ENCODE measurements at places on chromosomes 2 and 18. TPM values are rescaled to one million over a fixed set of nuclear protein-coding genes. Genes with fewer than 3 reads are reported as not detected.

Gene UGT1A3
- total RNA-seq = not detected

Gene RFX8
- 0.37 TPM for total RNA-seq

Gene DUSP2
- total RNA-seq = not detected

Gene IL1R2
- total RNA-seq = not detected

Gene IL36B
- not detected for total RNA-seq

Gene TNFAIP6
- total RNA-seq = not detected

Gene HOXD11
- total RNA-seq = not detected

Gene TMEM178A
- total RNA-seq = 19.2 TPM

DNA sequence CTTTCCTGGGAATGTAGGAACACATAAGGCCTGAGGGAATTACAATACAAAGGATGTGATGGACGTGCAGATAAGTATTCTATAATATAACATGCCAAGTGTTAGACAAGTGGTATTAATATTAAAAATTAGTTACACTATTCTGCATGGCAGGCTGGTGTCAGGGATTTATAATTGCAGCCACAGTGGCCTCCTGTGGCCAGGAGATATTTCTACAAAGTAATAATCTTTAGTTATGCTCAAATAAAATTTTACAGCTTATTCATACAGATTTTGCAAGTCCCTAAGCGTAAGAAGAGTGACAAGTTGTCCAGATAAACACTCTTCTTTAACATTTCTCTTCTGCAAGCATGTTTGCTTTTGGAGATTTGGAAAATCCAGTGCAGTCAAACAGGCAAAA is 90.4 kb upstream of the CBLN2 start:
- DNase-seq = no peak

GRCh38 chr2:145287736-145288135 is 767.8 kb upstream of the ZEB2 start:
- DNase-seq = no peak

DNA sequence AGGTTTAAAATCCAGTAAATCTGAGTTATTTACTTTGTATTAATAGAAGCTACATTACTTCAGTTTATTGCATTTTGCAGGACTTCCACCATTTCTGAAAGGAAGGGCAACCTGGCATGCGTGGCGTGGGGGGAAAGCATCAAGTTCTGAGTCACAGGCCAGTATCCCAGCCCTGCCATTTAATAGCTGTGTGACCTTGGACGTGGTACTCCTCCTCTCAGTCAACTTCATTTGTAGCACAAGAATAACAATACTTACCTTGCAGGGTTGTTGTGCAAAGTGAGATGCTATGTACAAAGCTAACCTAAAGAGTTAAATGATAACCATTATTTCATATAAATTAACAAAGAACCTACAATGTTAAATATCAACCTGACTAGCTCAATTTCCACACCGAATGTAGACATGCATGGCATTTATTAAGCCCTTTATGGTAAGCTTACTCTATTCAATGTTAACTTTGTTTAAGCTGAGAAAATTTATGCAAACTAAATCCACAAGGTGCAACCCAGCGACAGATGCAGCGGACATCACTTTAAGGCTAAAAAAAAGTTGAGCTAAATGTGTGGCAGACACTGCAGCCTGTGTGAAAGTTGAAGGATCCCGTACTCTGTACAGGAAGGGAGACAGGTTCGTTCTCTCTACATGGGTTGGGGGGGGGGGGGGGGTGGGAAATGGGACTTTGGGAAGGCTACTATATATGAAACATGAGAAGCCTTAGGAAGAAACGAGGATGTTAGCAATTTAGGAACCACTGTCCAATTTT is 17.2 kb upstream of the STPG4 start:
- DNase-seq = no peak

DNA sequence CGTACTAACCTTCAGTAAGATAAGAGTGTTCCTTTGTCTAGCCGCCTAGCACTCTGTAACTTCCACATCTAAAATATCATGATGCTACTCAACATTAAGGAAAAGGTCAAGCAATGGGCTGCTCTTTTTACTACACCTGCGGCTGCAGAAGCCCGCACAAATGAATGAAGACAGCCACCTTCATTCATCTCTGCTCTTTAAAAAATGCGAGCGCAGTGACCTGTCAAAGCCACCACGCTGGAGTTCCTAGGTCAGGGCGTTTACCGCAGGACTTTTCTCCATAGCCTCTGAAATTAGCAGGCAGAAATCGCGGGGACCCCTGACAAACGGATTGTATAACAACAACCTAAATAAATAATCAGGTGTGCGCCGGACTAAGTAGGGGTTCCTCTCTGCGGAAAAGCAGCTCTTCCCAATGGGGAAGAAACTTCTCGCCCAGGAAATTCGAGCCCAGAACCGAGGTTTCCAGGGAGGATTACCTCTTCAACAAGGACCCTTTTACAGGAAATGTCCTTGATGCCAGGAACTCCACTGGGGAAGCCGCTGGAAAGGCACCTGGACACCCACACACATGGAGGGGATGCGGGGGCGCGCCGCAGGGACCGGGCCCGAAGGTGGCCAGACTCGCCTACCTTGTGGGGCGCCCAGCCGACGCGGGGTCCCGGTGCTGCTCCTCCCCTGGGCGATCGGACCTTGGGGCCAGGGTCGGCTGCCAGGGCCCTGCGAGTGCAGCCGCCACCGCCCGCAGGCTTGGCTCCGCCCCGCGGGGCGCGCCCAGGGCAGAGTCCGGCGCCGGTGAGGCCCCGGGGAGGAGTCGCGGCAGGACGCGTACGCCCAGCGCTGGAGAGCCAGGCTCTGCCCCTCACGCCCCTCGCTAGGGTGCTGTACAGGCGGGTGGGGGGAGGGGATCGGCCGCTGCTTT is at the start of gene CCDC68:
Gene CCDC68, minus strand, starts transcription at position 758 of the 922 bp plus-strand sequence. CDS start 16,670 bp downstream, outside the sequence.
- peak; percentile 53 for DNase-seq

DNA sequence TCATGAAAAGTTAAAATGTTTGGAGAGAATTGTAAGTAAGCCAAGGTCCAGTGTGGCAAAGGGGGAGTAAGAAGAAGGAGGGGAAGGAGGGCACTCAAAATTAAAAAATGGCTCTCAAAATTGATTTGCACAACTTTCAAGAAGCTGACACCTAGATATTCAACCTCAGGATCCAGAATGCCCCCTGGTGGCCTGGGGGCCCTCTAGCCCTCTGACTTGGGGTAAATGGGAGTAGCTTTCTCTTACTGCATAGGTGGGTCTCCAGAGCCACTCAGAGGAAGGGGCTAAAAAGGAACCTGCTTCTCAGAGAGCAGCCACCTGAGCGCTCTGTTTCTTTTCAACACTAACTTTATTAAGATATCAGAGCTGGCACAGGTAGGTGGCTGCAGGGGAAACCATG is 968.5 kb downstream of the BCL11A start:
- DNase-seq = peak; percentile 58

DNA sequence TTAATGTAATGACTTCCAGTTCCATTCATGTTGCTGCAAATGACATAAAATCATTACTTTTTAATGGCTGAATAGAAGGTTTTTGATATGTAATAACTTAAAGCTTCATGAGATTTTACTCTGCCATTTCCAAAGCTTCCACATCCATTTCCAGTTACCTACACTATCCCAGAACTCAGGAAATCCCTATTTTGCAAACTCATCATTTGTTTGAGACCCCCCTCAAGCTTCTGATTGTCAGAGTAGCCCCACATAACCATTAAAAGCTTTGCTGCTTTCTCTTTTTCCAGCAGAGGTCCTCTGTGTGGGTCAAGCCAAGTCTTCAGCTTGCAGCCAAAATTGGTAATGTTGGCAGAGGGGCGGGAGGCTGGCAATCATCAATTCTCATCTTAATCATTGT is 50.6 kb upstream of the IL1R1 start:
- DNase-seq = no peak

GRCh38 chr2:109216332-109216731 is 87.3 kb downstream of the SH3RF3 start:
- no peak for DNase-seq

- DNase-seq = peak; percentile 78
These were observed 765.4 kb downstream of the MBD2 start for GRCh38 chr18:53458944-53459580.

DNA sequence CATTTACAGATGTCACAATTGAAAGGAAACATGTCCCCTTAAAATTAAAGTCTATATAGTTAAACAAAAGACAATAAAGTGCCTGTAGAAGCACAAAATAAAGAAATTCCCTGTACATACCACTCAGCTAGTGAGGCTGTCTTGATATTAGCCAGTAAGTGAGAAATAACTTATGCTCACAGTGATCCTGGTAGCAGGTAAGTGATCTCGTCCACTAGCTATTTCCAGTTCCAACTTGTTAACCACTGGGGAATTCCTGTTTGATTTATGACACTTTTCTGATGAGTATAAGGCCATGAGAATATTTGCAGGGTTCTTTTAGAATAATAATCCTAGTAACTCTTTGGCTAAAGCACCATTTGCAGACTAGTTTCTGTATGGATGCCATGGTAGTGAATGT is 127.9 kb upstream of the PGAP1 start:
- no peak for DNase-seq

GRCh38 chr18:13811993-13812392 is 12.0 kb upstream of the MC5R start:
- DNase-seq = no peak

GRCh38 chr2:40760071-40760666 is 308.3 kb upstream of the SLC8A1 start:
- peak; percentile 59 for DNase-seq

DNA sequence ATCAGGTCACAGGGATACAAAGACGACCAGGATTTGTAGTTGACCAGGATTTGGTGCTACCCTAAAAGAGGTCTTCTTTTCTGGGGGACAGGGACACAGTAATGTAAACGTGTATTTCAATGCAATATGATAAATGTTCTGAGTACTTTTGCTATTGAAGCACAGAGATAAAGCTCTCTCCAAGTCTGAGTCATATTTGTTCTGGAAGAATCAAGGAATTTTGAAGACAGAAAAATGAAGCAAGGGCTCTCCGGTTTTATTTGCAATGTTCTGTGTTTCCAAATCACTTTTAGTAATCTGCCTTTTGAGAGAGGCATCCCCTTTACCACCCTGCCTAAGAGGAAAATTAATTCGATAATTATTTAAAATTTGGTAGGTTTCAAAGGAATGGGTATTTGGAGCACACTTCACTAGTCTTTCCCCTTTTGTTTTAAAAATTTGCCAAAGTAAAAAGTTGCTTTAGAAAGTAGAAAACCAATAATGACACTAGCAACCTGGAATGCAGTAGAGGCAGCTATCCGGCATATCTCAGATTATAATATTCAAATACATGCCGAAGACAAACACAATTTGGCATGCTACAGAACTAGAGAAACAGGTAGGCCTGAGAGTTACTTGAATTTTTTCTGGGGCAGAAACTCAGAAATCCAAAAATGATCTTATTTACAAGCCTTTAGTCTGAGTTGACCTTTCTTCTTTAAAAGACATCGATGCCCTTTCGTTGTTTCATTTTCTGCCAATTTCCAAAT is 82.7 kb downstream of the MREG start:
- no peak for DNase-seq

DNA sequence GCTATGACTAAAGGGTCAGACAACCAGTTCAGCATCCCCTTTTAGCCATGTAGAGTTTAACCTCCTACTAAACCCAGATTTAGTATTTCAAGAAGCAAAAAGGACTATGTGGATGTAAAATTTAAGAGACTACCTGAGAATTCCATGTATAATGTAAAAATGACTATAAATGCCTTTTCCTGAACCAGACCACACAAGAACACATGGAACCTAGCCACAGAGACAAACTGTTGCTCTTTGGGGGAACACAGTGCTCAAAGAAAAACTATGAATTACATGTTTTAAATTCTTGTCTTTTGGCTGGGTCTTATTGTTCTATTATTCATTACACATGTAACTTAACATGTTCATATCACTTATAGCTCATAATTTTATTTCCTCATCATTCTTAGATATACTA is 192.8 kb downstream of the DNER start:
- no peak for DNase-seq

DNA sequence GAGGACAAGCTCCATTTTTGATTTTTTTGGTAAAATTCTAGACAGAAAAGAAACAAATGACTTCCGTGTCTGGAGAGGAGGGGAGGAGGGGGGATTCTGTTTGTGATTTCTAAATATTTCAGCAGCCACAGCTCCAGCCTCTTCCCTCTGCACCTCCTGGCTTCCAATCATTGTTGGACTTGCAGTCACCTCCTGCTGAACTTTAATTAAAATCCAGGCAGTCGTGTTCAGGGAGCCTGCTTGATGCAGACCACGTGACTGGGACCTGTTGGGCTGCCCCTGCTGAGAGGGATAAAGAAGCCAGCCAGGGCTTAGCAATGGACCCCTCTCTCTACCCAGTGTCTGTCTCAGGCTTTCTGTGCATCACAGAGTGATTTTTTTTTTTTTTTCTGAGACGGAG is 115.1 kb downstream of the SH3BP4 start:
- DNase-seq = peak; percentile 90

- no peak for DNase-seq
These were observed 81.3 kb upstream of the KYNU start for GRCh38 chr2:142796161-142796560.

DNA sequence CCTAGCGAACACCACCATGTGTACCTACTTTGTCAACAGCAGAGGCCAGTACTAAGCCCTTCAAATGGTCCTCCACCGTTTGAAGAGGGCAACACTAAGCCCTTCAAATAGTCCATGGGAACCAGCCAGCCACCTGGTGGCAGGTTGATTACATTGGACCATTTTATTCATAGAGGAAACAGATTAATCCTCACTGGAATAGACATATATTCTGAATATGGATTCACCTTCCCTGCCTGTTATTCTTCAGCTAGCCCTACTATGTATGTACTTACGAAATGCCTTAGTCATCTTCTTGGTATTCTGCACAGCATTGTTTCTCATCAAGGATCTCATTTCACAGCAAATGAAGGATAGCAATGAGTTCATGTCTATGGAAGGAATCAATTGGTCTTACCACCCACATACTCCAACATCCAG is 10.0 kb upstream of the ZNF396 start:
- DNase-seq = no peak

DNA sequence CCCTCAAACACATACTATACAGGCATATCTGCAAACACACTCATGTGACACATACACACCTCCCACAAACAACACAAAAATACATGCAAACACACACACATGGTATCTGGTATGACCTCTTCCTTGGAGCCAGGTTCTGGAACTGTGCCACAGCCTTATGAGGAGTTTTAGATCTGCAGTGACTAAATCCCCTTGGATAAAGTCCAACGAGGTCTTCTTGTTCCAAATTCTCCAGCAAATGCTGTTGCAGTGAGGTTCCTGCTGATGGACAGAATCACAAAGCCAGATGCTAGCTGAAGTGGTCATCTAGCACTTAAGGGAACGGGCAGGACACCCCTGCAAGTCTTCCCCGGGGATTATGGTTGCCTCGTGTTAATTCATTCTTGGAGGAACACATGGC is 54.5 kb upstream of the DAPL1 start:
- DNase-seq = no peak

DNA sequence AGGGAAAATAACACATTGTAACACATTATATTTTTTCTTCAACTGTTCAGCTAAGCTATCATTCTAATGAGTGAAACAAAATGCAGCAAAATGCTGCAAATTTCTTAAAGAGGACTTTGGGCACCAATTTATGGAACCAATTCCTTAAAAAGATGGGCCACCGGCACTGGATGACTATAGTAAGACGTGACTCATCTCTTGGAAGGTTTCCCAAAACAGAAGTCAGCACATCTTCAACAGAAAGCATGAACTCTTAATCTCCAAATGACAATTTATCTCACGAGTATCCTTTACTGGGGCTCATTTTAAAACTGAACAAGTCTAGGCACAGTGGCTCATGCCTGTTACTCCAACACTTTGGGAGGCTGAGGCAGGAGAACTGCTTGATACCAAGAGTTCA is 213.4 kb downstream of the CDH20 start:
- no peak for DNase-seq

All from neural progenitor cell (in vitro differentiated cells).